ENCODE measurements at places on chromosomes 3 and 15. TPM values are rescaled to one million over a fixed set of nuclear protein-coding genes. Genes with fewer than 3 reads are reported as not detected.

The FBXO40 gene
- polyA plus RNA-seq, result not detected

The THAP10 gene
- 2.8 TPM for polyA plus RNA-seq

The CCDC9B gene
- 30.9 TPM for polyA plus RNA-seq

GRCh38 chr3:188212308-188212969, 58.5 kb downstream of the LPP start:
- peak; percentile 89 for DNase-seq

DNA sequence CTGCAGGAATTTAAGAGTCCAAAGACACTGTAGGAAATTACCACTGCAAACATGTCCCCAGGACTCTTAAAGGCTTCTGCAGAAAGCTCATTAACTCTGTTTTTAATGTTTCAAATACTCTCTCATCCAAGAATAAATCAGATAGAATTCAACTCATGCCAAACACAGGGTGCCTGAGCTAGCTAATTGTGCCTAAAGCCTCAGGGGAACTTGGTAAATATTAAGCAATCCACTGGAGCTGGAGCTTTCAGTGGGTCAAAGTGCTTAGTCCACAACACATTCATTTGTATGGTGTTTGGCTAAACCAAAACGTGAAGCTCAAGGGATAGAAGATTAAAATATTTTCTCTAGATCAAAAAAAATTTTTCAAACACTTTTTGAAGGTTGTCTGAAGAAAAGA, 131.4 kb downstream of the THRB start:
- DNase-seq, result no peak

GRCh38 chr3:120438216-120438615, 12.6 kb downstream of the FSTL1 start:
- no peak for DNase-seq

- no peak for DNase-seq
Measured at GRCh38 chr15:94125698-94126097, 105.7 kb upstream of the MCTP2 start.

GRCh38 chr3:26624209-26624765, 1.7 kb downstream of the LRRC3B start:
- DNase-seq, result no peak

DNA sequence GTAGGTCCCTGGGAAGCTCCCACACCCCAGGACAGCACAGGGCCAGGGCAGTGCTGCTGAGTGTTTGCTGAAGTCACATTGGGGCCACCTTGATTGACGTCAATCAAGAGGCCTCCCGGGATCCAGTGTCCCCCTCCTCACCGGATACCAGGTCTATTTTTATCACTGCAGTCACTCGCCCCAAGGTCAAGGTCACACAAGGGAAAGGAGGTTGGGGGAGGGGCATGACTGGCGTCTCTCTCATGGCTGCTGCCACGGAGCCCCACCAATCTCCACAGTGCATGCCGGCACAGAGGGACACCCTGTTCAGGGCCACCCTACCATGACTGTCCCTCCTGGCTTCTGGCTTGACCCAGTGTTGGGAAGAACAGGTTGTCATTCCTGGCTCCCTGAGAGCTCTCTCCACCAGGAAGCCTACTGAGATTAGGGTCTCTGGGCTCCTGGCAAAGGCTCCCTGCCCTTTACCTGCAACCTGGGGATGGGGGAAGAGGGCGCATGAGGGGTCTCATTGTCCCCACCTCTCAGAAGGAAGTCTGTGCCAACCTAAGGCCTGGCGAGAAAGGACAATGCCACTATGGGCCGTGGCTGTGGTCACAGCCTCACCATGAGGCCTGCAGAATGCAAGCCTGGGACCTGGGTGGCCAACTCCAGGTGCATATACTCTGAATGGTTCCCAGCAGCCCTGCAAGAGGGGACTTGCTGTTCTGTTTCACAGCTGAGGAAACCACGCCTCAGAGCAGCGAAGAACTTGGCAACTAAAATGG, 1.5 kb downstream of the MYL3 start:
- no peak for DNase-seq

GRCh38 chr3:137972396-137972795, 37.6 kb upstream of the CLDN18 start:
- no peak for DNase-seq

GRCh38 chr3:10983219-10983916, 9.2 kb upstream of the SLC6A1 start:
- DNase-seq, result peak; percentile 17

DNA sequence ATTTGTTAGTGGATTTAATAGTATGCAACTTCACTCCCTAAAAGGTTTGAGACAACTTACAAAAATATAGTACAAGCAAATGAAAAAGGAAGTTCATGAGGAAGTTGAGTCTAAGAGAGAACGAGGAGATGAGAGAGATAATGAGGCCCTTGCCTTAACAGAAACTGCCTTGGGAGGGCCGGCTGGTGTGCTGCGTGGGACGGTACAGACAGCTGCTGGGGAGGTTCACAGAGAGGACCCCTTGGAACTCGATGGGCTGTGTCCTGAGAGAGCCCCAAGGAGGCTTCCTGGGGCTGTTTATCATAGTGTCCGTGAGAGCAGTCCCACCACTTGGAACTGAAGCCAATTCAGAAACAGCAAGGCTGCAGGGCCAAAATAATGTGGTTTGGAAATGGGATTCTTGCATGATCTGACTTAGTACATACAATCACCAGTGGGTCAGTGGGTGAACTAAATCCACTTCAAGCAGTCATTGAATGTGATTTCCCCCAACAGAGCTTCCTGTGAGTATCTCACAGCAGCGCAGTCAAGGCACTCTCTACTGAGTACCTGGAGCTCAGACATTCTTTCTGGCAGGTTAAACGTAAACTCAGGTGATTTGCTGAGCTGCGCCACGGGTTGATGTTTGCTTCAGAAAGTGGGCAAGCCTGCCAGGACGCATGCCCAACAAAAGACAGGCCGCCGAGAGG, 90.8 kb downstream of the CRTC3 start:
- no peak for DNase-seq

GRCh38 chr3:175127075-175127662, 268.0 kb downstream of the NAALADL2 start:
- DNase-seq, result no peak

DNA sequence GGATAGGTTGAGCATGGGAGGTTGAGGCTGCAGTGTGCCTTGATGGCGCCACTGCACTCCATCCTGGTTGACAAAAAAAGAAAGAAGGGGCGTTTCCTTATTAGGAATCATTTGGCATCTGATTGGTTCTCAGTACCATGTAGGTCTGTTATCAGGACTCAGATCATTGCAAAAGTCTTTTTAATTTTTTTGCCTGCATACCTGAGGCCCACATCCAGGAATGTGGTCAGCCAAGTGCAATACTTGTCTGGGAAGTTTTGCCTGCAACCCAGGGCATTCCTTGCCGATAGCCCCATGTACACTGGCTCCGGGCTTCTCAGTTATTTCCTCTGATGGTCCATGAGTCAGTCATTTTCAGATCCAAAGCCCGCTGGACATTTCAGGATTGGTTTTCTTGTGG, 50.1 kb upstream of the CRTC3 start:
- peak; percentile 8 for DNase-seq

- no peak for DNase-seq
Measured at GRCh38 chr15:69718436-69718835, 265.8 kb downstream of the RPLP1 start.

GRCh38 chr3:6125520-6125919, 735.4 kb upstream of the GRM7 start:
- no peak for DNase-seq

GRCh38 chr3:124903896-124904834, 17.0 kb upstream of the ITGB5 start:
- DNase-seq, result peak; percentile 41

DNA sequence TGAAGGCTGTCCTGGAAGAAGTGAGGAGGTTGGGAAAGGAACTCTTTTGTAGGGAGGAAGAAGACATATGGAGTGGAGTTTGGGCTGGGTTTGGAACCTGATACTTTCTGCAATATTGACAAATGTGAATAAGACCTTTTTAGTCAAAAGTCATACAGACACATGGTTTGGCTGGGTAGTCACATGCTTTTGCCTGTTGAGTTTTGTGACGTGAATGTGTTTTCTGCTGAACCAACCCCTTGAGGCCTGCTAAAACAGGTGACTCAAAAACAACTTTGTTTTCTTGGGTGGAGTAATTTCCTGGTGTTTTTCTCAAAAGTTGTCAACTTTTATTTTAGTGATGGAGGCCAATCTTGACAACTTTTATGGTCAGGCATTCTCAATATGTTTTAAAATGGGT, 39.4 kb upstream of the CCR4 start:
- no peak for DNase-seq

DNA sequence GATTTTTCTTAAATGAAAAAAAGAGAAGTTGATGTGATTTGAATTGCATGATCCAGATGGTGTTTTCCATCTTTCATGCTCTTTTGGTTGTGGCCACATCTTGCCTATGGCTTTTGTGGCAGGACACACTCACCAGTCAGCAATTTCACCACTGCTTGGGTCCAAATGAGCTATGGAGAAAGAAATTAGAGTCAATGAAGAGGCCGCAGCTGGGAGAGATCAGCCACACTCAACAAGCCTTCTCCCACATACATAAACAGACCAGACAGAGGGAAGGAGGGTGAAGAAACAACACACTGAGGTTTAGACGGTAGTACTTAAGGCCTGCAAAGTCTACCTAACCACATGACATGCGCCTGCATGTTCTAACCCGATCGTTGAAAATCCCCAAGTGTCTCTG, 110.7 kb upstream of the CDIN1 start:
- peak; percentile 100 for DNase-seq

GRCh38 chr3:181613813-181614212, 97.9 kb upstream of the SOX2 start:
- DNase-seq, result no peak

DNA sequence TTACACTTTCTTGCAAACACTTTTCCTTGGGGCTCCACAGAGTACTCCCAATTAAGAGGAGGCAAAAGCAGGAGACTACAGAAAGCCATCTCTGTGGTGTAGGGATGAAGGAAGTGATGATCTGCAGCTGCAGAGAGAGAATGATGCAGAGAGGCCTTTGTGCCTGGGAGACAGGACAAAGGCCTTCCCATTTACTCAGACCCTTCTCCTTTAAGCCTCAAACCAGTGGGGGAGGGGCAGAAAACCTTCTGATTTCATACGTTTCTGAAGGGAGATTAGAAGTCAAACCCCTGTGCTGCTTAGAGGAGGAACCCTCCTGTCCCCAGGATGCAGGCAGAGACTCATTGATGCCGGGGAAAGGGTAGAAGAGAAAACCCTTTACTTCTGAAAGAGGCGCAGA, 130.8 kb downstream of the NEO1 start:
- no peak for DNase-seq

DNA sequence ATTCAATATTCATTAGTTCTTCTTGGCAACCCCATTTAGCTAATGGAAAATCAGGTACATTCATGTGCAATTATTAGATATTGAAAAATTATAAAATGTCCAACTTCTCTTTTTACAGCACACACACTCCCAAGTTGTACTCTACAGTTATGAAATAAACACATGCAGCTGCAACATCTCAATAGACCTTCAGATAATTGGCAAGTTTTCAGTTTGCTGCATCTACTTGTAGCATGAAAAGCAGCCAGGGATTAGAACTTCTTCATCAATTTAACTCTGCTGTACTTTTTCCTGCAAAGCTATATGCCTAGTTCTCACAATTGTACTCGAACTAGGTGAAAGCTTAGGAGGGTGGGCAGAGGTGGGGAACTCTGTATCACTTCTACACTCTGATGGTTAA, 46.6 kb upstream of the FHIT start:
- DNase-seq, result no peak

DNA sequence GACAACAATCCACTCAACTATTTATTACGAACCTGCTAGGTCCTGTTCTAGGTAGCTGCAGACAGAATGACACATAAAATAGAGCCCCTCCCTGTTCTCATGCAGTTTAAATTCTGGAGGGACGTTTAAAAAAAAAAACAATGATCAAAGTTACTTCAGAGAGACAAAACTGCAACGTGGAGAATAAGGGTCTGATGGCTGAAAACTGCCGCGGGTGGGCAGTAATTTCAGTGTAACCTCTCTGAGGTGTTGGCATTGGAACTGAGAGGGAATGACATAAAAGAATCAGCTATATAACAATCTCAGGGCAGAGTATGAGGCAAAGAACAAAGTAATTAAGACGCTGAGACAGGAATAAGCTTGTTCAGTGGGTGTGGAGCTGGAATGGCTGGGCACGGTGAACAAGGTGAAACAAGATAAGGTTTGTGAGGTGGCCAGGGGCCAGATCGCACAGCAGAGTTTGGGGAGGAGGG, 19.5 kb downstream of the TBL1XR1 start:
- no peak for DNase-seq

DNA sequence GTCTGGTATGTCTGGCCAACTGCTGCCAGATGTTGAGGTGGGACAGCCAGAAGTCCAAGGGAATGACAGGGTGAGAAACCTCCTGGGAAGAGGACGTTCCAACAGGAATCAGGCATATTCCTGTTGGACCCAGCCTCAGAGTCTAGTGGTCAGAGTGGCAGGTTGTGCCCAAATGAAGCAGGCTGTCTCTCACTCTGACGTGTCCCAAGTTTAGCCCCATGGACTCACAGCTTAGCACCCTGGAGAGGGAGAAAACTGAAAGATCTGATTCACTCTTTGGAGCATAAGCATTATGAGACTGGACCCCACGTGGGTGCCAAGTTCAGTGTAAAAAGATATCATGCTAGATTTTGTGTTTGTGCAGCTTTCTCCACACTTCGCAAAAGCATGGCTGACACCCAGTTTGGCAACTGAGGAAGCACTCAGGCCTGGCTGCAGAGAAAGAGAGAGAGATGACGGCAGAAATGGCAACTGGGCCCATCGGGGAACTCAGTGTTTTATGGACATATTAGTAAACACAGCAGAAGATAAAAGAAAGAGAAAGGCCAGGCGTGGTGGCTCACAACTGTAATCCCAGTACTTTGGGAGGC, 88.2 kb upstream of the LMCD1 start:
- no peak for DNase-seq

- DNase-seq, result peak; percentile 63
Measured at GRCh38 chr3:100354850-100355249, 20.3 kb downstream of the NIT2 start.

DNA sequence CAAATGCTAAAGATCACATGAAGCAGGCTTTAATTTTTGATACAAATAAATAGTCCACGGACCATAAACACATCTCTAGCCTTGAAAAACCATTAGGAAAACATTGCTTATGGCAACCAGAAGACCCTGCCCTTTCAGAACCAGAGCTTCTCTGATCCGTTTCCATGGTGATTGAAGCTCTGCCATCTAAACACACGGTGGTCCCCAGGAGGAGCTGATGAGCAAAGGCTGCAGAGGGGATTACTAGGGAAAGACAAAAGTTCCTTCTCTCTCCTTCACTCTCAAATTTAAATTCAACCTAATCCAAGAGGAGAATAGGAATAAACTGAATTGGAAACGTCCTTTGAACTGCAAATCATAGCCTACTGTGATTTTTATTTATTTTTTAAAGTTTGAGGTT, 122.0 kb upstream of the ATP10A start:
- no peak for DNase-seq

- peak; percentile 36 for DNase-seq
Measured at GRCh38 chr15:58475573-58476524, 44.1 kb downstream of the LIPC start.
